ENCODE measurements at places on chromosomes 12 and 14. TPM values are rescaled to one million over a fixed set of nuclear protein-coding genes. Genes with fewer than 3 reads are reported as not detected.

CELA1 gene
- total RNA-seq: not detected

SCFD1 gene
- total RNA-seq: 46.8 TPM

PTPRR gene
- 0.35 TPM for total RNA-seq

DHRS2 gene
- not detected for total RNA-seq

- no peak overlapping the region for H3K27ac ChIP-seq
- peaks cover 6% of the 10 kb centered on the region for H3K4me1 ChIP-seq
- no peak for DNase-seq
- no peaks in the 10 kb centered on the region for H3K36me3 ChIP-seq
- no peak overlapping the region for H3K4me3 ChIP-seq
- H3K27me3 ChIP-seq: no peaks in the 10 kb centered on the region
Measured at GRCh38 chr14:99231850-99232713, 39.9 kb downstream of the BCL11B start.

GRCh38 chr14:99732436-99733210, 48.5 kb downstream of the CYP46A1 start:
- H3K27ac ChIP-seq: no peak overlapping the region
- H3K36me3 ChIP-seq: no peaks in the 10 kb centered on the region
- DNase-seq: no peak

GRCh38 chr12:57296291-57296690, 45.3 kb upstream of the STAC3 start:
- peaks cover 37% of the 10 kb centered on the region for H3K36me3 ChIP-seq
- H3K27ac ChIP-seq: no peak overlapping the region
- no peak overlapping the region for H3K4me3 ChIP-seq

DNA sequence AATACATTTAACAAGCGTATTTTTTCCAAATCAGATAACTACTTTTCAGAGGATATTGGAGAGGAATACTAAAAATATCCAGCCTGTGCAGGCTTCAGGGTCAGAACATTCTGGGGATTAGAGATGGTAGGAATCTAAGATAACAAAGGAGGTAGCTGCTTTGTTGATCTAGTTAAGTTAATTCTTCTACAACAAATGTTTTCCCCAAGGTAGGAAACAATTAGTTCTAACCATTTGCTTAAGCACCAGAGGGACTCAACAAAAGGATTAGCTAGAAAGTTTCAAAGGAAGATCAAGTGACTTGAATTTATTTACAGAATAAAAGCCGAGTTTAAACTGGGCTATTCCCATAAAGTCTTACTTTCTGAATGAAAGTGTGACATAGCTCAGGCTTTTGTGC, 524.2 kb downstream of the TMTC2 start:
- no peaks in the 10 kb centered on the region for H3K4me1 ChIP-seq
- H3K27me3 ChIP-seq: no peaks in the 10 kb centered on the region
- DNase-seq: no peak
- no peak overlapping the region for H3K27ac ChIP-seq
- H3K36me3 ChIP-seq: no peaks in the 10 kb centered on the region
- H3K4me3 ChIP-seq: no peak overlapping the region

GRCh38 chr12:46342562-46343033, 30.0 kb downstream of the SLC38A2 start:
- H3K4me1 ChIP-seq: no peaks in the 10 kb centered on the region
- DNase-seq: no peak

GRCh38 chr14:54182419-54183045, 214.3 kb upstream of the CDKN3 start:
- H3K27me3 ChIP-seq: no peaks in the 10 kb centered on the region
- DNase-seq: no peak
- H3K4me3 ChIP-seq: no peak overlapping the region
- H3K4me1 ChIP-seq: no peaks in the 10 kb centered on the region

DNA sequence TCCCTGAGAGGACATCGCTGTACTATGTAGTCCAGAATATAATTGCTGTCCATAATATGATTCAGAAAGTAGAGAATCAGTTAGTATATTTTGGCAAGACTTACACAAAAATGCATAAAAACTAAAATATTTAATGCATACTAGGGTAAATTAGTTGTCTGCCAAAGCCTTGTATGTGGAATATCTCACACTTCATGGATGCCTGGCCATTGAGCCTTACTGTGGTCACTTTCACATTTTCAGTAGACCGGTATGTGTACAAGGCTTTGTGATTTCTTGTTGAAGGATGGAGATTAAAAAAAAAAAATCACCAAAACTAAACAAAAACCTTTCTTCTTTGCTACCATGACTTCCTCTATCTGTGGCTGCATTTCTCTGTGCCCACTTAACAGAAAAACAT, 197.3 kb upstream of the DDHD1 start:
- no peaks in the 10 kb centered on the region for H3K4me1 ChIP-seq
- H3K27me3 ChIP-seq: no peaks in the 10 kb centered on the region
- no peaks in the 10 kb centered on the region for H3K36me3 ChIP-seq
- DNase-seq: no peak

DNA sequence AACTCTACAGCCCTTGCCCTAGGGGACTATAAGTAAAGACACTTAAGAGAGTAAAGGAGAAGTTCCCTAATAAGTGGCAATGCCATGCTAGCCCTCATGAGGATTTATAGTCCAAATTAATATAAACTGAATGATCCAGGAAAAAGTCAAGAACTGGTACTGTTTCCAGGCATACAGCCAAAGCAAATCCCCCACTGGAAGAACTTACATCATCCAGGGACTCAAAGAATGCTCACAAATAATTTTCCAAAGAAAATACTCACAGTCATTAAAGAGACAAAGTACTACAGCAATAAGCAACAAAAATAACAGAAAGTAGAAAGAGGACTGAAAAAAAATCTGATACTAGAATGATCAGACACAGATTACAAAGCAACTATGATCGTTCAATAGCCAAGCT, 79.7 kb upstream of the RAP1B start:
- H3K4me1 ChIP-seq: peaks cover 45% of the 10 kb centered on the region
- no peaks in the 10 kb centered on the region for H3K36me3 ChIP-seq
- no peak overlapping the region for H3K4me3 ChIP-seq
- peak overlapping the region; percentile 10 for H3K27ac ChIP-seq

- no peaks in the 10 kb centered on the region for H3K36me3 ChIP-seq
- H3K4me3 ChIP-seq: no peak overlapping the region
- no peaks in the 10 kb centered on the region for H3K4me1 ChIP-seq
- DNase-seq: no peak
- H3K27ac ChIP-seq: no peak overlapping the region
Measured at GRCh38 chr12:47449797-47450196, 256.0 kb downstream of the RPAP3 start.

- H3K36me3 ChIP-seq: no peaks in the 10 kb centered on the region
- no peaks in the 10 kb centered on the region for H3K27me3 ChIP-seq
- H3K27ac ChIP-seq: no peak overlapping the region
- no peak for DNase-seq
- no peak overlapping the region for H3K4me3 ChIP-seq
Measured at GRCh38 chr12:32444895-32445294, 45.5 kb downstream of the FGD4 start.

GRCh38 chr14:76708028-76708427, 53.2 kb upstream of the VASH1 start:
- H3K27ac ChIP-seq: no peak overlapping the region
- no peak overlapping the region for H3K4me3 ChIP-seq
- no peaks in the 10 kb centered on the region for H3K36me3 ChIP-seq
- no peaks in the 10 kb centered on the region for H3K4me1 ChIP-seq
- no peak for DNase-seq

DNA sequence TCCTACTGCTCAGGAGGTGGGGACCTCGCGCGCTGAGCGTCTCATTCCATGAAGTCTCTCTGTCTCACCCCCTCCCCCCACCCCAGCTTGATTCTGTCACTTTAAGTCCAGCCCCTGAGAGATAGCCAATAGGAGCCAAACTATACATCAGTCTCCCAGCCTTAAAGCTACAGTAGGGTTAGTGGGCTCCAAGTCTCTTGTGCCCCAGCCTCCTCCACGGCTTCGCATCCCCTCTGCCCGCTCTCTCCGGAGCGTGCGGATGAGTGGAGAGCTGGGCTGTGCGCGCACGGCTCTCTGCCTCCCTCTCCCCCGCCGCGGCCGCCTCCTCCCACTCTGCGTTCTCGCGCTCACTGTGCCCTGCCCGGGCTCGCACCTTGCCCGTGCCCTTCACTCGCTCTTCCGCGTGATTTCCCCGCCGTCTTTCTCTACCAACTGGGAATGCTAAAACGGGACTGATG, at the start of gene ESRRB:
Gene ESRRB, plus strand, starts transcription at position 191 of the 458 bp plus-strand sequence. Its CDS starts 265 bp downstream, at position 456.
- no peaks in the 10 kb centered on the region for H3K36me3 ChIP-seq
- H3K27ac ChIP-seq: no peak within 1 kb of the TSS
- peaks cover 8% of the 10 kb centered on the region for H3K4me1 ChIP-seq
- H3K27me3 ChIP-seq: peaks cover 11% of the 10 kb centered on the region

DNA sequence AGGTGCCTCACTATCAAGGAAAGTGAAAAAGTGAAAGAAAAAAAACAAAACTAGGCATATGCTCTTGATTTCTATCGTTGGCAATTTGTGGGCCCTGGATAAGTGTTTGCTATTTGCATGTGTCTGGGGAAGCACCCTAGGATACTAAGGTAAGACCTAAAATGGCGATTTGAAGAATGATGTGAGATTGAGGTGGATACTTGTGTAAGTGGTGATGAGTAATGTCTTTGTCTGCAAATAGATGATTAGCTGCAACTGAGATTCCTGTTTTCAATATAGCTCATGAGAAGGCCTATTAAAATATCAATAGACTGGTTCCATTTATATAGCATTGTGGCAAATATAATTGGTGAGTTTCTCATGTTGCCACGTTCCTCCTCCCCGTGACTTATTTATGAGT, 261.7 kb downstream of the NEDD1 start:
- H3K27me3 ChIP-seq: no peaks in the 10 kb centered on the region
- no peaks in the 10 kb centered on the region for H3K4me1 ChIP-seq
- H3K27ac ChIP-seq: no peak overlapping the region
- H3K36me3 ChIP-seq: no peaks in the 10 kb centered on the region
- DNase-seq: no peak

DNA sequence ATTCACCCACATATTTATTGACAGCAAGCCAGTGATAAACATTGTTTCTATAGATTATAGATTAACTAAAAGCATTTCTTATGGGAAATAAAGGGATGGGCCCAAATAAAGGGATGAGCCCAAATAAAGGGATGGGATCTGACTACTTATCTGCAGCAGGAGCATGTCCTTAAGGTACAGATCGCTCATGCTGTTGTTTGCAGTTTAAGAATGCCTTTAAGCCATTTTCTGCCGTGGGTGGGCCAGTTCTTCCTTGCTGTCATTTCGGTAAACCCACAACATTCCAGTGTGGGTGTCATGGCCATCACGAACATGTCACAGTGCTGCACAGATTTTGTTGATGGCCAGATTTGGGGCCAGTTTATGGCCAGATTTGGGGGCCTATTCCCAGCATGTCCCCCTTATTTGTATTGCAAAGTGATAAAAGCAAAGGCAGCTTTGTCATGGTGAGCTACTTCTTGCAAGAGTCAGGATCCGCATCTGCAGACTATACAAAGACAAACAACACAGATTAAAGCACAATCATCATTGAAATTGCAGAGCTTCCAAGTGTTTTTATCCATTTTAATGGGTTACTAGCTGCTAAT, 700.7 kb downstream of the LRFN5 start:
- H3K4me3 ChIP-seq: no peak overlapping the region
- no peaks in the 10 kb centered on the region for H3K36me3 ChIP-seq
- no peak for DNase-seq

DNA sequence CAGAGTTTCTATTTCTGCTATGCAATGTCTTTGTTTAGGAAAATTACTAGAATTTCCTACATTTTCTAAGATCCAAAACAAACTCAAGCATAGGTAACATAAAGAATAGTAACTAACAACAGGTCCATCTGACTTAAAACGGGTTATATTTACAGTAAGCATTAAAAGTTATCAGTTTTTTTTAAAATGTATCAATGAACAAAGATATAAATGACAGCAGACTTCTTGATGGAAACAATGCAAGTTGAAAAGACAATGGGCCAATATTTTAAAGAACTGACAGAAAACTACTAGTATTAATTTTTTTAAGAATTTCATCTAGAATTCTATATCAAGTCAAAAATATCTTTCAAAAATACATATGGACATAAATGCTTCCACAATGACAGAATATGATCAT, 367.1 kb upstream of the MGAT4C start:
- H3K4me1 ChIP-seq: no peaks in the 10 kb centered on the region
- no peaks in the 10 kb centered on the region for H3K36me3 ChIP-seq
- no peaks in the 10 kb centered on the region for H3K27me3 ChIP-seq
- H3K27ac ChIP-seq: no peak overlapping the region
- no peak for DNase-seq

DNA sequence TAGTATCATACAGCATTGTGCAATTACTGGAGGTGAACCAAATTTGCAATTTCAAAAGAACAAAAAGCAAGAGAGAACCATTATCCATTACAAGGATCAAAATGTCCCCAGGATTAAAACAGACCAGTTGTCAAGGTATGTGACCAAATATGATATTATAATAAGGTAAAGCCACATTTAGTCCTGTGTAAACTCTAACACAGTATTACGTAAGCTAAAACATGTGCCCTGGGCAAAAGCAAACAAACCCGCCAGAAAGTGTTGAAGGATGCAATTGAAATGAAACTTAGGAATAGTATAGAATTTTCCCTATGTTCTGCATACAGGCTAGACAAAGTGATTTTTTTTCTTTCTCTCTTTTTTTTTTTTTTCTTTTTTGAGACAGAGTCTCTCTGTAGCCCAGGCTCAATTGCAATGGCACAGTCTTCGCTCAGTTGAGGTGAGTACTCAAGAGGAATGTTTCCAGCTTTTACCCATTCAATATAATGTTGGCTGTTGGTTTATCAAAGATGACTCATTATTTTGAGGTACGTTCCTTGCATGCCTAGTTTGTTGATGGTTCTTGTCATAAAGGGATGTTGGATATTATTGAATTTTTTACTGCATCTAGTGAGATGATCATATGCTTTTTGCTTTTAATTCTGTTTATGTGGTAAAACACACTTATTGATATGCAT, 137.1 kb upstream of the FOXG1 start:
- no peak for DNase-seq
- no peaks in the 10 kb centered on the region for H3K36me3 ChIP-seq

Data from thoracic aorta (tissue), 2 donors.